ENCODE measurements at places on chromosomes 1 and 21. TPM values are rescaled to one million over a fixed set of nuclear protein-coding genes. Genes with fewer than 3 reads are reported as not detected.

OR2L8 gene
- not detected for total RNA-seq

DNA sequence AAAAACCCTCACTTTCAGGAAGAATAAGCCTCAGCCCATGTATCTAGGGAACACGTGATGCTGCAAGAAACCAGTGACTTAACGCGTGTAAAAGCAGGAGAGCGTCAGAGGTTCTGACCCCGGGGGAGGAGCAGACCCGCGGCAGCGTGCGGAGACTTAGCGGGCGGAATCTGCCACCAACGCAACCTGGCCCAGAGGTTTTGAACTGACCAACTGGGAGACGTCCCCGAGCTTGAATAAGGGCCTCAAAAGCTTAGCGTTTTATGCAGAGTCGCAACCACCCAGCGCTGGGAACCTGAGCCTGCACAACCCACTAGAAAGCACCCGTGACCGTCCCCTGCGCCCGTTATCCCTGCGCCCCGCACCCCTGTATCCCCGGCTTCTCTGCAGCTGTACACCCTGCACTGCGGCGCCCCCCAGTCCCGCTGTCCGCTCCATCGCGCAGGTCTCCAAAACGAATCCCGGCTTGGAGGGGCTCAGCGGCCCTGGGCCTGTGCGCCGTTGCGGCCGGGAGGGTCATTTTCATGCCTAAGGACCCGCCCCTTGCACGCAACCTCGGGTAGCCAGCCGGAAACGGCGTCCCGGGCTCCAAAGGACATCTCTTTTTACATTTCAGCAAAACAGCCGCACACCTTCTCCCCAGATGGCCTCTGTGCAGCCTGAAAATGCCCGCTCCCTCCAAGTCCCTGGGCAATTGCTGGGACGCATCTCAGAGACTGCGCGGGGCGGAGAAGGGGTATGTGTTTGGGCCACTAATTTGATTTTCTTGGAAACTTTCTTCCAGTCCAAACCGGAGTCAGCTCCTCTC is 29.4 kb upstream of the TRIM17 start:
- DNase-seq, result no peak

CLDN17 gene
- not detected for total RNA-seq

DNA sequence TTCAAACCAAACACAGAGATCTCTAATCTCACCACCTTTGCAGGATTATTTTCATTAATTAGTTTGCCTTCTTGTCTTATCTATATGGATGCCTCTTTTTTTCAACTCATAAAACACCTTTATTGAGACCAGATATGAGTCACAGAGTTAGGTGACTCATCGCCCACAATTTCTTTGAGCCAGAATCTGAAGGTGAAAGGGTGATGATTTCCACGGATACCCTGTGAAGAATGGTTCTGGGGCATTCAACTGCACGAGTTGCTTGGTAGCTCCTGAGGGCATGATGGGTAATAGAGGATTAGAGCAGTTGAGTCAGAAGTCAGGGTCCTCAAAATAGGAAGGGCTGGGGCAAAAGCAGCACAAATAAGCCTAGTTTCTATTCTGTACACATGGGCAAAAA is 128.2 kb downstream of the TBX19 start:
- peak; percentile 60 for DNase-seq

- no peak for DNase-seq
Observed at GRCh38 chr1:52037402-52037814, 3.8 kb upstream of the KTI12 start.

DNA sequence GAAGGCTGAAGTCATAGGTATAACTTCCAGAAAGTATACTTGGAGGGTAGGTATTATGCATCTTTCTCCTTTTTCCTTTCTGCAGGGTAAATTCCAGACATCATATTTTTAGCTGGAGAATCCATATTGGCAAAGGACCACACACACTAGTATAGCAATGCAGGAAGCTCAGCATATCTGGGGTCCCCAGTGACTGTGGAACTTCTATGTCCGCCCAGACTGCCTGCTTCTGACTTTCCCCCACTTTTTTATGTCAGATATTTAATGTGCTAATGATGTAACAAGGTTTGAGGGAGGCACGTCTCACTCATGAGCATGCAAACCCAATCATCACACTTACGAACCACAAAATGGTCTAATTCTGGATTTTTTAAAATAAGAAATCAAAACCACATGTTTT is 90.4 kb downstream of the BACH1 start:
- no peak for DNase-seq

GRCh38 chr1:107990606-107991005 is 25.6 kb upstream of the VAV3 start:
- DNase-seq, result no peak

DNA sequence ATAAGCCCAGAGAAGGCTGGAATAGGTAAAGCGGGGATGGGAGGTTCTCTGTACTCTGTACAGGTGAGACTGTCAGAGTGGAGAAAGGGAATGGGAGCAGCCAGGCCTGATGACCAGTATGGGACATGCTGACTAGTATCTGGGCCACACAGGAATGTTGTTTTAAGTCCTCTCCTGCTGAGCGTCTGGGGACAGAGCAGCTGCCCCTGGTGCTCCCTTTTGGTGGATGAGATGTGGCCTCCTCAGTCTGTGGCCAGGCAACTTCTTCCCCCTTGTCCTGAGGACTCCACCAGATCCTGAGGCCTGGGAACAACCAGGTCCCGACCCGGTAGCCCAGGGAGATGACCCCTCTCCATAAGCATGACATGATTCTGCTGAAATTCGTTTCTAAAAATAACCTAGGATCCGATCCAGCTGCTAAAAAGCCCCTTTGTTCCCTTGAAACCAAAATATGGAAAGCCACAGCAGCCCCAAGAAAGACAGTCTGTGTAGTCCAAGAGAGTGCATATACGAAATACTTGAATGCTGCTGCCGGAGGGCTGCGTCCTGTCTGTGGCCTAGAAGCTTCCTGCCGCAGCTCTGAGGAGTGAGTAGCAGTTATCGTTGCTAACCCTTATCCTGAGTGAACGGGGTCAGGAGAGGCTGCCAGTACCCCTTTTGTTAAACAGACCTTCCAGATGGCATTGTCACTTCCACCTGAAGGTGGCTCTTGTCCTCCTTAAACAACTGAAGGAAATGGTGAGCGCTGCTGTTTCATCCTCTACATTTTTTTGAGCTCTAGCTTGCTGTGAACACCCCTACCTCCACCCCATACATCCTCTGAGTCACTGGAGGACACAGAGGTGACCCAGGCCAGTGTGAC is 47.1 kb downstream of the ATP2B4 start:
- DNase-seq, result peak; percentile 61

GRCh38 chr1:56520016-56520601 is 59.3 kb downstream of the PLPP3 start:
- DNase-seq, result no peak

GRCh38 chr1:15334995-15335394 is 74.7 kb upstream of the EFHD2 start:
- no peak for DNase-seq

FCGR3A gene
- 0.87 TPM for total RNA-seq

SLC6A17 gene
- not detected for total RNA-seq

TBX15 gene
- not detected for total RNA-seq

ANP32E gene
- 101 TPM for total RNA-seq

DNA sequence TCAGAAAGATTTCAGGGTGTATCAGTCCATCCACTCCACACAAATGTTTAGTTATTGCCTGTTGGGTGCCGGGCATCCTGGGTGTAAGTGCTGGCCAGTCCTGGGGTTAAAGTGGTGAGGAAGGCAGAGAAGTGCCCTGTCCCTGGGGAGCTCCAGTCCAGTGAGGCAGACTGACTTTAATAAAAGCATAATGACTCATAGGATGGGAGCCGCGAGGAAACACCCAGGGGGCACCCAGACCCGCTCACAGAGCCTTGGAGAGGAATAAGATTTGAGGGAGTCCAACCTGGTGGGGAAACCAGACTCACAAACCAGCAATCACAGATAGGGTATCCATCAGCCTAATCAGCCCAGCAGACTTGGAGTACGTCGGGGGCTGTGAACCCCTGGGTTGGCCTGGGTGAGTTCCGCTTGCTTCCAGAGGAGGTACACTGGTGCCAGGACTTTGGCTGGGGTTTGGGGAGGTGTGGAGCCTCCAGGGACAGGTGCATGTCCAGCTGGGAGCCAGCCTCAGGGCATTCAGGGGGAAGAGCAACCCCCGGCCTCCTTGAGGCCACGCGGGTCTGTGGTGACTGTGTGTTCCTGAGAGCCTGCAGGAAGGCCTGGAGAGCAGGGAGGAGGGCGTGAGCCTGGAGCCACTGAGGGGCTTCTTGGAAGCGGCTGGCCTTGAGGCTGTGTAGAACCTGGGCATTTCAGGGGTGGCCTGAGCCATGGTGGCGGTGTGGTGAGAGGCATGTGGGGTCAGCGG is 3.7 kb downstream of the PEAR1 start:
- no peak for DNase-seq

DNA sequence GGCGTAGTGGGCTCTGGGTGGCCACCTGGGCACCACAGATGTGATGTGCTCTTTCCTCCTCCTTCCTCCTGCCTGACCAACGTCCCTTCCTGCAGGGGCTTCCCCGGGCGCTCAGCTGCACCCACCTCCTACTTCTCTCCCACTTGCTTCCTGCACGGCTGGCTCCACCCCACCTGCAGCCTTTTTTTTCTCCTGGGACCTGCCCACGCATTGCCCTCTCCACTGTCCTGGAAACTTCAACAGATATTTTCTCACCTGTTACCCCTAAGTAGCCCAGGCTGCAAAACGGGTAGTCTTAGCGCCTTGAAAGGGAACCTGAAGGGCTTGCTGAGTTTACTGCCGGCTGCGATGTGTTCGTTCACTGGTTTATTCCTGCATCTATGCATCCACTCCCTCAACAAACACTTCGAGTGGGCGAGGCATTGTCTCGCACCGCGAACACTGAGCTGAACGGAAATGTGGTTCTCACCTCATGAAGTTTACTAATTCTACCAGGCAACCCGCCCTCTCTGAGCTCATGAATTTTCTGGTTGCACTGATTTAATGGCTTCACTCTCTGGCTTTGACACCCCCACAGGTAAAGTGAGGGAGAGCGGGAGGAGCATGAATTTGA is 23.6 kb downstream of the ZBTB18 start:
- DNase-seq, result peak; percentile 62

- no peak for DNase-seq
Observed at GRCh38 chr1:217138173-217138765, 415.0 kb upstream of the ESRRG start.

- no peak for DNase-seq
Observed at GRCh38 chr1:22629886-22630285, 6.5 kb upstream of the C1QA start.

- DNase-seq, result no peak
Observed at GRCh38 chr1:235077571-235078479, 50.8 kb downstream of the TOMM20 start.

GRCh38 chr21:29775462-29775861 is 164.3 kb downstream of the GRIK1 start:
- no peak for DNase-seq

DNA sequence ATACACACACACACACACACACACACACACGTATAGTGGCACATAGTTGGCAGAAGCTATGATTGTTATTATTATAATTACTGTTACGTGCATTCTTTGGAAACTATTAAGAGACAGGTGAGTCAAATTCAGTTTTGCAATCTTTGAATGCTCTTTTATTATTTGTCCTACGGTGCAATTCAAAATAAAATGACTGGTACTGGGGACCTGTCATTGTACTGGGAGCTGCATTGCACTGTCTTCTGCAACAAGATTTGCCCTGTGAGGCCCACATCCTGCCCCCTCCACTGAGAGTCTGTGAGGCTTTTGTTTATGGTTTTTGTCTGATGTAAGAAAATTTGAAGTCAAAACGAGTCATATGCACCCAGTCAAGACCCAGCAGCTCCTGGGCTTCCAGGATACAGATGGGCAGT is 1.9 kb downstream of the LY9 start:
- DNase-seq, result peak; percentile 43

DNA sequence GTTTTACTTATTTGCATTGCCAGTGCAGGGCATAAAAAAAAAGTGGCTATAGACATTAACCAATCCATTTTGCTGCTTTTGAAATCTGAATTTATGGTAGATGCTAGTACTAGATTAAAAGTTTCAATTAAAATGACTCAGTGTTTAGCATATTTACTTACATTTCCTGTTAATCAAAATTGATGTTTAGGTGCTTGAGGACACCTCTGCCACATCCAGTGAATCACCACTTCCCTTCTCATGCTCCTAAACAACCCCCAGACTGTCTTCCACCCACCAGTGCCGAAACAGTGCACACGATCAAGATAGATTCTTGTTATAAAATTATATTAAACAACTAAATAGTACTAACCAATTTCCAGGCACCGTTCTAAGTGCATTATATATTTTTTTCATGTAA is 32.7 kb downstream of the HSD17B7 start:
- no peak for DNase-seq

DNA sequence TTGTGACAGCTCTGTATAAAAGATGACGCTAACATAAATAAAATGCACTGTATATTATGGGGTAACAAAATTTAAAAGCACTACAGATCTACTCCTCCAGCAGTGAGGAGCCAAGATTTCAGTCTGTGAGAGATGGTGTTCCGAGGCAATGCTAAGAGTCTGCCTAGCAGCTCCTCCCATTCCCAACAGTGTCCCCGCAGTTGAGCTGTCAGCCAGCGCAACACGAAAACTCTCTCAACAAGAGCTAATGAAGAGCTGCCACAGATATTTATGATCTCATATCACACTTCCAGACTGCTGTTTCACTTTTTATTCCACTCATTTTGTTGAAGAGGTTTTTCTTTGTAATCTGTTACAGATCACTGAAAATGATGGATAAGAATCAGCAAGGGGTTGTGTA is 53.9 kb upstream of the ESRRG start:
- DNase-seq, result no peak

DNA sequence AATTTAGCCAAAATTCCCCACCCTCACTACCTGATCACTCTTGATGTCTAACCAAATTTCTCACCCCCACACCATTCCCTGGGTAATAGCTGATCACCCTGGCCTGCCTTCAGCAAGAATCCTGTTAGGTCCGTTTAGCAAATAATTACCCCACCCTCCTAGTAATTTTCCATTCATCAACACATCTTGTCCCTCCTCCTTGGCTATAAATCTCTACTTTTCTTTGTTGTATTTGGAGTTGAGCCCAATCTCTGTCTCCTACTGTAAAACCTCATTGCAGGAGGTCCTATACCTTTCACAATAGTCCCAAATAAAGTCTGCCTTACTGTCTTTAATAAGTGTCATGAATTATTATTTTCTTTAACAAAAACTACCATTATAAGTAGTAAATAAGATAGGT is 6.9 kb upstream of the PRKAA2 start:
- no peak for DNase-seq

GRCh38 chr1:192266645-192267044 is 50.1 kb upstream of the RGS21 start:
- DNase-seq, result no peak

DNA sequence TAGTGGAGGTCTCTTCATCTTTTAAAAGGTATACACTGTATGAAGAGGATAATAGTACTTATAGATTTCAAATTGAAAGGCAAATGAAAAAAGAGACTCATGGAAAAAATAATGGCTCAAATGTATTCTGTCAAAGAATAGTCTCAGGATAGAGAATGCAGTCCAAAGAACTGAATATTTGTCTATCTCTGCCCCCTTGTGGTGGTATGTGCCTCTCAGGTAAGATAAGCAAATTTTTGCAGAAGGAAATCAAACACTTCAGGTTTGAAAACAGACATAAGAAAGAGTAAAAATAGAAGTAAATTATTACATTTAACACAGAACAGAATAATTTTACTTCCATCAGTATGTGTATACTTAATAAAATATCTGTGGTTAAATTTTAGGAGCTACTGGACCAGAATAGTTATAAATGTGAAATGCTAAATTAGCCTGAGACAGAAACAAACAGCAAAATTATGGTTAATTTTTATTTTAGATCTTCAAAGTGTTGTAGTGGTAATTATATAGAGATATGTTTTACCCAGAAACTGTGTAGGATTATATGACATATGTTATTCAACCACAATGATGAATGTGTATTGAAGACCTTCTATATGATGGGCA is 164.4 kb upstream of the PALMD start:
- DNase-seq, result peak; percentile 15

- no peak for DNase-seq
Observed at GRCh38 chr1:97160818-97161217, 439.2 kb downstream of the PTBP2 start.

SIK1 gene
- total RNA-seq, result 14.0 TPM
